Endodermal cell (in vitro differentiated cells): ENCODE measurements at places on chromosomes 5 and 9. TPM values are rescaled to one million over a fixed set of nuclear protein-coding genes. Genes with fewer than 3 reads are reported as not detected.

Gene FCHSD1
- 40.5 to 45.4 TPM (median 41.7 TPM) in 3 replicates for total RNA-seq

GRCh38 chr5:111743988-111744387 is 13.0 kb downstream of the NREP start:
- no peak for DNase-seq

GRCh38 chr5:67652201-67652600 is 455.6 kb upstream of the CD180 start:
- no peak for DNase-seq

GRCh38 chr5:117487556-117487955 is 912.9 kb upstream of the SEMA6A start:
- no peak for DNase-seq

Gene MYMK
- not detected in 3 replicates for total RNA-seq

Gene SPATA31E1
- not detected in 3 replicates for total RNA-seq

Gene PGM5
- 0.64 to 1.2 TPM (median 0.67 TPM) in 3 replicates for total RNA-seq
